CD4-positive, alpha-beta T cell treated with Interleukin-6 at 100 ng/mL for 8 hours (primary cell): ENCODE measurements at places on chromosomes 1 and 21.

DNA sequence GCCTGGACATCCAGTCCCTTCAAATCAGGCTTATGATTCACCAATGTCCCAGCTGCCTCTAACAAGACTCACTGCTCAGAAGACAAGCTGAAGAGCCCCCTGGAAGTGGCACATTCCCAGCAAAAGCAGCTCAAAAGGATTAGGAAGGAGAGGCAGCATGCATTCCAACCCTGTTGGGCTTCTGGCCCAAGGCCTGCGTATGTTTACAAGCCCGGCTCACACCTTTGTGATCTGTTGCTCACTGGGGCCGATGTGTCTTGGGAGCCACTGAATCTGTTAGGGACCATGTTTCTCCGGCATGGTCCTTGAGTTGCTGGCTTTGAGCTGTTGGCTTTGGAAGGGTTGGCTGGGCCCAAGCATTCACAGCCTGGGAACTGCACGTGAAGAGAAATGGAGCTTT, 81.2 kb upstream of the C1orf174 start:
- DNase-seq: no peak

- DNase-seq: no peak
Measured at GRCh38 chr1:20165522-20165951, 20.4 kb upstream of the UBXN10 start.

DNA sequence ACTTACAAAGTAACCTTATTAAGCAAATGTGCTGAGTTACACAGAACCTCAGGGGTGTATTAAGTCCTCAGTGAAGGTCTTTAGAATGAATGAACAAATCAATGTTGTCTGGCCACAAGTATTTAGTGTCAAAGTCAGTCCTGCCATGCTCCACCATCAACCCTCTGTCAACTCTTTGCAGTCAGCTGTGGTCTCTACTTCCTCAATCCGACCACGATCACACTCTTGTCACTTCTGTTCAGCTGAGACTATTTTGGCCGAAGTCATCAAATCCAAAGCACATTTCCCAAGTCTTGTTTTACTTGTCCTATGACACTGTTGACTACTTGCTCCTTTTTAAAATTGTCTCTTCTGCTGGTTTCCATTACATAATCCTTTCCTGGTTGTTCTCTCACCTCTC, 173.5 kb downstream of the ST6GALNAC5 start:
- DNase-seq: no peak

GRCh38 chr1:151940541-151940940, 31.2 kb upstream of the THEM4 start:
- no peak for DNase-seq

DNA sequence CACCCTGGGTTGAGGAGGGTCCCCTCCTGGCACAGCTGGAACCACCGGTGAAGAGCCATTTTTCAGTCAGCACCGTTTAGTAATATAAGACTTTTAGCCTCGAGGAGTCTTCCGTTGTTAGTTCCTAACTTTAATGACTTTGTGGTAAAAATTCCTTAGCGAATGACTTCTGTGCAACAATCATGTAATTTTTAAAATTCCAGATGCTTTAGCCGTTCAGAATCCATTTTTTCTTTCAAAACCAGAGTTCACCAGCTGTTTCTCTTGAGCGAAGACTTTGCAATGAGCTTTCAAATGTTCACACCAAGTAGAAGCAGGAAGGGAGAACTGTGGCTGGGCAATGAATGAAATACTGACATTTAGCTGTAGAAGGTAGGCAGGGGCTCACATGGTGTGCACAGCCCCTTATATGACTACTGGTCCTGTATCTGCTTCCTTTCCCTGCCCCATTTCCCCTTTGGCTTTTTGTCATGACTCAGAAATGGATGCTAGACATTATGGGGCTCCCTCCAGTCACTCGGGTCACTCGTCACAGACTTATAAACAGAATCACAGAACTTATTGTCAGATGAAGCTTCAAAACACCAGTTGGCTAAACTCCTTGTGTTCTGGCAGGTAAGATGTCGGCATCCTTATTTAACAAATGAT, 4.1 kb downstream of the DISC1 start:
- DNase-seq: no peak

DNA sequence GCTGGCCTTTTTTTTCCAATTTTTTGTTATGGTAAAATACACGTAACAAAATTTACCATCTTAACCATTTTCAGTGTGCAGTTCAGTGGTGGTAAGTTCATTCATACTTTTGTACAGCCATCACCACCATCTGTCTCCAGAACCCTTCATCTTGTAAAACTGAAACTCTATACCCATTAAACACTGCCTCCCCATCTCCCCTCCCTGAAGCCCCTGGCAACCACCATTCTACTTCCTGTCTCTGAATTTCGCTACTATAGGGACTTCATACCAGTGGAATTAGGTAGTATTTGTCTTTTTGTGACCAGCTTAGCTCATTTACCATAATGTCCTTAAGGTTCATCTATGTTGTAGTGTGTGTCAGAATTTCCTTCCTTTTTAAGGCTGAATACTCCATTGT, 8.7 kb downstream of the PKNOX1 start:
- no peak for DNase-seq

DNA sequence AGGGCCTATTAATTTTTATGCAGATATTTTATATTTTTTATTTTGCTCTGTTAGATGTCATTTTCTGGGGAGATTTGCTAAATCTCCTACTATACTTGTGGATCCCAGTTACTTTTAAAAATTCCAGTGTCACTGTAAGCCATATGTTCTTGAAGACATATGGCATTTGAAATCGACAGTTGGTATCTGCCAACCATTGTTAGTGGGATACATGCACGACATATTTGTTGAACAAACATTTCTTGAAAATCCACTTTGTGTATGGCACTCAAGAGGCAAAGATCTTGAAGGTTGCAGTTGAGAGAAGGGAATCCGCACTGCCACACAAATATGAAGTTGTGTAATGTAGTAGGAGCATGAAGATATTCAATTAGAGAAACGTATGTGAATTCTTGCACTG, 287.7 kb downstream of the HHAT start:
- no peak for DNase-seq

DNA sequence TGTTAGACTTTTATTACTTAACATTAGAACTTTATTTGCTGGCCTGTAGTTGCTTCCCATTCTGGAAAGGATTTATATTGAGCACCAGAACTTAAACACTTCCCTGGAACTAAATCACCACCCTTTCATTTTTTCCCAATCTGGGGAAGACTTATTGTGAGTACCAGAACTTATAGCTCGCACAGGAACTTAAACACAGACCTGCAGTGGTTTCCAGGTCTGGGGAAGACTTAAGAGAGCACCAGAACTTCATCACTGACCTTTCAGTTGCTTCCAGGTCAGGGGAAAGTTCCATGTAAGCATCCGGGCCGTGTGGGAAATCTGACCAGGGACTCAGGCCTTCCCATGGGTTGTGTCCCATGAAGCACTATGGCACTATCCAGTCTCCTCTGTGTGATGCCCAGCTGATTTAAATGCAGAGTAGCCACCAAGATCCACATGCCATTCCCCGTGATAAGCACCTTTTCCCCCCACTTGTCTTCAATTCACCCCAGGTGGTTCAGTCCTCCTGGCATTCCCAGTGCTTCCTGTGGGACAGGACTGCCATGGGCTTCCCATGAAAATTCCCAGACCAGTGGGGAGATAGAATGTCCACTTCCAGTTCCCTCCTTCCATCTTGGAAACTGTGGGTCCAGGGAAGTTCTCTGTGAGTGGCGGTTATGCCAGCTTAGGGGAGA, 48.9 kb downstream of the C4BPA start:
- no peak for DNase-seq

GRCh38 chr1:30323352-30323751, 400.0 kb downstream of the MATN1 start:
- DNase-seq: no peak

DNA sequence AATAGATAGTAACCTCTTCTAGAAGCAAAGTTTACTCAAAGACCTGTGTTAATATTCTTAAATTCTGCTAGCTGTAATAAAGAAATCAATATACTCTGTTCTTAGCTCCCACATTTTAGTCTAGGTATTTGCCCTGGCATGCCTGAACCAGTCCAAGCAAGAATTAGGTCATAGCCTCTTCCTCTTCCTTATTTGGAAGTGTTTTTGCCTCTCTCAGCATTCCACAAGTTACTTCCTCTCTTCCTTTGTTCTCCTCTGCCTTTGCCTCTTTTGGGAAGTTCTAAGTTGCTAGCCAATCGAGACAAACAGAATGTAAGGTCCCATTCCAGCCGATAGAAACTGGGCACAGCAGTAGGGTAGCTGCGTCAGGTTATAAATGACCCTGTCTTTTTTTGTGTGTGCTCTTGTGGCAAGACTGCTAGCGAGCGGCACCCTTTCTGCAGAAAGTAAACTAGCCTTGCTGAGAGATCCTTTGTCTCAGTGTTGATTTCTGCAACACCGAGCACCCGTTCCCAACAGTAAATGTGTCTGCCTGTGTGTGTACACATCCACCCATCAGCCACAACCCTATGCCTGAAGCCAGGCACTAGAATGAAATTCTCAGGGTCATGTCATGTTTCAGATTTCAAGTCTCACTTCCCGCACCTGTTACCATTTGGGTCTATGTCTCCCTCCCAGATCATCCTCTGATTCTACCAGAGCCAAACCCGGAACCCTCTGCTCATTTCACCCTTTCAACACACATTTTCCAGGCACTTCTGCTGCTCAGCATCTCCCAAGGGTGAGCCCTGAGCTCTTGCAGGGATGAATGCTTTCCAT, 37.5 kb downstream of the LRRC3 start:
- no peak for DNase-seq

GRCh38 chr1:58409890-58410289, 136.6 kb downstream of the OMA1 start:
- DNase-seq: no peak

GRCh38 chr1:48568501-48568900, 96.5 kb upstream of the SPATA6 start:
- no peak for DNase-seq

GRCh38 chr1:41720861-41721410, 197.8 kb downstream of the HIVEP3 start:
- DNase-seq: no peak

DNA sequence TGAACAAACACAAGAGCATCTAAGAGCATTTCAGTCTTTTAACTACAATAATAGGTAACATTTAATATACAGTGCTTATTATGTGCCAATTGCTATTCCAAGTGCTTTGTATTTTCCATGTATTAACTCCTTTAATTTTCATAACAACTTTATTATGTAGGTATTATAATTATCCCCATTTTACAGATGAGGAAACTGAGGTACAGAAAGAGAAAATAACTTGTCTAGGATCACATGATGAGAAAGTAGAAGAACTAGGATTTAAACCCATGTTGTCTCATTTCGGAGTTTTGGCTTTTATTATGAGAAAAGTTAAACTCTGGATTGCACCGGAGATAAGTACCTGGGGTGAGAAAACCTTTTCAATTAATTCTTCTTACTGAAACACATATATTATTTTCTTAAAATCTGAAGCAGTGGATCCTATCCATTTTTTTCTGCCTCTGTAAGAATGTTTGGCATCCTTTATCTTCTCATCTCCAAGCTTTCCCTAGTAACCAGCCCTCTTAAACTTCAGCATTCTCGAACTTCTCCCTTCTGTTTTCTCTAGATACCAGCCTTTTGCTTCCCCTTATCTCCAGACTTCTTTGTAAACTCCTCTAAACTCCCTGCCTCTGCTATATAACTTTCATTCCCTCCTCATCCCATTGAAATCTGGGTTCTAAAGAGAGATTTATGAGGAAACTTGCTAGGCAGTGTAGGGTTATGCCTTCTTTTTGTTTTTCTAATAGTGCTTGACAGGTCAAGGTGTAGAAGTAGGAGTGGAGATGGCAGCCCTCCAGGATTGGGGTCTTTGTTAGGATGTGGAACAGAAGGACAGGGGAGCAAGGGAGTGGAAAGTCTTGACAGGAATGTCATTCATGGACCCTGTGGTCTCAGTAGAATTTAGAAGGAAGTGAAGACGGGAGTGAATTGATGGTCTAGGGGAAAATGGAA, 28.3 kb downstream of the POU2F1 start:
- DNase-seq: no peak

GRCh38 chr1:5939271-5940170, 52.7 kb downstream of the NPHP4 start:
- no peak for DNase-seq

DNA sequence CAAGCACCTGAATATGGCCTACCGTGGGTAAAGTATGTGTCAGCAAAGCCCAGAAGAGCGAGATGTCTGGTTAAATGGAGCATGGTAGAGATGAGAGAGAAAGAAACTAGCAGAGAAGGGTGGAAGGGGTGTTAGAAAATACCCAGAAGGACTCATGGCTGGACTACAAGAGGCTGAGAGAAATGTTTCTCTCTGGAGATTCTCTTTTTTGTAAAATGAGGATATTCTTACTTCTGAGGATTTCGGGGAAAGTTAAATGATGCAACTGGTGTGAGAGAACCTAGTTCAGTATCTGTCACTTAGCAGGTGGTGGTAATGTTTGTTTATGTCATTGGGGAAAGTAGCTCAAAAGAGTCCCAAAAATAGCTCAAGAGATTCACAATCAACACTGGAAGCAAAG, 7.2 kb upstream of the EPS15 start:
- DNase-seq: no peak

DNA sequence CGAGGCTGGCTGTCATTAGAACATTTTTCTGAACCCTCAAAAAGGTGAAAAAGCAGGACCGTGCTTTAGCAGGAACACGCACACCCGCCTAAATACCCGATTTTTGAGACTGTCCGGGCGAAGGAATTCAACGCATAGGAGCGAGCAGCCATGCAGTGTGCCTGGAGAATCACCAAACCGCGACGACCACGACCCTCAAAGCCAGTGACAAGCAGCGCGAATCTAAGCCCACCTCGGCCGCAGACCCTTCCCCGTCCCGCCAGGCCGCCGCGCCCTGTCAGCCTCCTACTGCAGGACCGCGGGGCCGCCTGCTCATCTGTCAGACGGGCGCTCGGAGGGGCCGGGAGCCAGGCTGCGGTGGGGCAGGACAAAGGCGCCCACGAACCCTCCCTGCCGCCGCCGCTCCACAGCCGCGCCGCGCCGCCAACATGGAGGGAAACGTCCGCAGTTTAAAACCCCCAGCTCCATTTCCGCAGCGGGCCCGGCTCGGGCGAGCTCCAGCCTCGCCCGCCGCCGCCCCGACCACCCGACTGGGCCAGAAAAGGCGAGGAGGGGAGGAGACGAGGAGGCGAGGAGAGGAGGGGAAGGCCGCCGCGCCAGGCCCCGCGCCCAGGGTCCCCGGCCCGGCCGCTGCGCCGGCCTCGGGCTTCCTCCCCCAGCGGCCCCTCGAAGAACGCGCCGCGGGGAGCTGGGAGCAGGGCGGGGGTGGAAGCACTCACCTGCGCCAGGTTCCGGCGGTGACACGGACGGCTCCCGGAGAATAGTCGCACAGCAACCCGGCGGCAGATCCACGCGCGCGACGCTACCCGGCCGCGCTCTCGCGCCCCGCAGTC, at the start of gene LBR:
LBR (minus strand) TSS at position 804 of the 833 bp plus-strand sequence. CDS start 3,963 bp downstream, outside the sequence.
- DNase-seq: peak; percentile 5
